ENCODE measurements at places on chromosomes 1 and 21.

DNA sequence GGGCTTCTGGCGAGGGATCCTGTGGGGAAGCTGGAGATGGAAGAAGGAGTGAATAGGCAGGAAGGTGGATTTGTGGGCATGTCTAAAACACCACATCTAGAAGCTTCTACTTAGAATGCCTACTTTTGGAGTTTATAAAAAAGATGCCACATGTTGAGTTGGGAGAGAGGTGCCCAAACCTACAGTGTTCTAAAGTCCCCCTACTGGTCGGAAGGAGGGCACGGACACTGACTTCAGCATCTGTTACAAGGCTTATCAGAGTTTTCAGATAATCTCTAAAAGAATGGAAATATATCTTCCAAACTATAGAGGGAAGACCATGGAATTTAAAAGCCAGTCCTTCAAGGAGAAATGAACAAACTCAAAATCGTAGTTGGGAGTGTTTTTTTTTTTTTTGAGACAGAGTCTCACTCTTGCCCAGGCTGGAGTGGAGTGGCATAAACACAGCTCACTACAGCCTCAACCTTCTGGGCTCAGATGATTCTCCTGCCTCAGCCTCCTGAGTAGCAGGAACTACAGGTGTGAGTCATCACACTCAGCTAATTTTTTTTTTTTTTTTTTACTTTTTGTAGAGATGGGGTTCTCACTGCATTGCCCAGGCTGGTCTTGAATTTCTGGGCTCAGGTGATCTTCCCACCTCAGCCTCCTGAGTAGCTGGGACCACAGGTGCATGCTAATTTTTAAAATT is 14.8 kb downstream of the IBA57 start:
- DNase-seq = no peak

DNA sequence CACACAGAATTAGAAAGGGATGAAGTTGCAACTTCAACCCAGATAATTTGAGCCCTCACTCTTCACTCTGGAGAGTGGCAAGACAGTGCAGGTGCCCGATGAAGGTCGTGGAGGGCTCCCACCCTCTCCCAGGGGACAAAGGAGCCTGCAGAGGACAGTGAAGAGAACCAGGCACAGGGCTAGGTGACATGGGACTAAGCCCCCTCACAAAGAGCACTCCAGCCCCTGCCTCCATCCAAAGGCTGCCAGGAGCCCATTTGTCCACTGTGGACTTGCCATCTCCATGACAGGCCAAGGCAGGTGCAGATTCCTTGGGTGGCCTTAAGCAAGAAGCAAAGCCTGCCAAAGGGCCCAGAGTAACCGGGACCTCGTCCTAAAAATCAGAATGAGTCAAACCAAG is 15.1 kb downstream of the ERRFI1 start:
- DNase-seq = no peak

DNA sequence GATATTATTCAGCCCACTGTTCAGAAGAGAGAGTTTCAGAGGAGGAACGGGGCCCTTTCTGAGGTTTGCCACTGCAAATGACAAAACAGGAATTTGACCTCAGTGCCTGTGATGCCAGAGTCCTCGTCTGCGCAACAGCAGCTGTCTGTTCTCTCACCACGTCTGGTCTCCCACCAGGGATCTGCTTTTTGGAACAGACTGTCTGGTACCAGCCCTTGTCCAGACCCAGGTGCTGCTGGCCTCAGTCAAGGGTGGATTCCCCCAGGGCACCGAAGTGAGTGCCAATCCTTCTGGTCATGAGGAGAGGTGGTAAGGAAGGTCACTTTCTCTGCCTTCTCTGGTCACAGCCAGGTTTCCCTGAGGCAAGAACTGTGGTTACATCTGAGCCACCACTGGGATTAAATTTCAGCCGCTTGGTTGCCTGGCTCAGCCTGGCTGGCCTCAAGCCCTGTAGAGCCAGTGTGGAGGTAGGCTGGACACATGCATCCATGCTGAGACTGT is 2.3 kb upstream of the BCAN start:
- no peak for DNase-seq

DNA sequence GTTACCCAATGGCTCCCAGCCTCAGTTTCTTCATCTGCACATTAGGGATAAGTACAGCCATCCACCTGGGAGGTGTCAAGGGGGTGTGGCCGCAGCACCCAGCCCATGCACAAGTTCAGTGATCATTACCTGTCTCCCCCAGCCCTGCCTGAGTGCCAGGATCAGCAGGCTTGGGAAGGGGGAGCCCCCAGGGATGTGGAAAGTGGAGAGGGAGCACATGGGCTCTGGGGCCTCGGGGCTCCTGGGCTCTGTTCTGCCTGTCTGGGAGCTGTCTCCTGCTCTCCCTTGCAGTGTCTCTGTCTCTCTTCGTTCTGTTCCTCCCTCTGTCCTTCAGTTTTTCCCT is 10.8 kb upstream of the PADI1 start:
- DNase-seq = no peak

DNA sequence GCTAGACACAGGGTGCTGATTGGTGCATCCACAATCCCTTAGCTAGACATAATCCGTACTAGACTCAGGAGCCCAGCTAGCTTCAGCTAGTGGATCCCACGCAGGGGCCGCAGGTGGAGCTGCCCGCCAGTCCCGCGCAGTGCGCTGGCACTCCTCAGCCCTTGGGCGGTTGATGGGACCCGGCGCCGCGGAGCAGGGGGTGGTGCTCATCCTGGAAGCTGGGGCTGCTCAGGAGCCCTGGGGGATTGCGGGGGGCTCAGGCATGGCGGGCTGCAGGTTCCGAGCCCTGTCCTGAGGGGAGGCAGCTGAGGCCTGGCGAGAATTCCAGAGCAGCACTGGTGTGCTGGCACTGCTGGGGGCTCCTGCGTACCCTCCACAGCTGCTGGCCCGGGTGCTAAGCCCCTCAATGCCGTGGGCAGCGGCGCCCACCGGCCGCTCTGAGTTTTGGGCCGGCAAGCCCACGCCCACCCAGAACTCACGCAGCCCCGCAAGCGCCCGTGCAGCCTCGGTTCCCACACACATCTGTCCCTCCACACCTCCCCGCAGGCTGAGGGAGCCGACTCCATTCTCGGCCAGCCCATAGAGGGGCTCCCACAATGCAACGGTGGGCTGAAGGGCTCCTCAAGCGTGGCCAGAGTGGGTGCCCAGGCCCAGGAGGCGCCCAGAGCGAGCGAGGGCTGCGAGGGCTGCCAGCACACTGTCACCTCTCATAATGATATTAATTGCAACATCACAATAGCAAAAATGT is 87.4 kb downstream of the CRB1 start:
- no peak for DNase-seq

- no peak for DNase-seq
Observed at GRCh38 chr21:30117631-30118030, 49.0 kb downstream of the CLDN17 start.

- no peak for DNase-seq
Observed at GRCh38 chr1:220730486-220730885, 17.6 kb upstream of the MTARC2 start.

GRCh38 chr1:219427403-219427802 is 185.5 kb downstream of the ZC3H11B start:
- DNase-seq = no peak

DNA sequence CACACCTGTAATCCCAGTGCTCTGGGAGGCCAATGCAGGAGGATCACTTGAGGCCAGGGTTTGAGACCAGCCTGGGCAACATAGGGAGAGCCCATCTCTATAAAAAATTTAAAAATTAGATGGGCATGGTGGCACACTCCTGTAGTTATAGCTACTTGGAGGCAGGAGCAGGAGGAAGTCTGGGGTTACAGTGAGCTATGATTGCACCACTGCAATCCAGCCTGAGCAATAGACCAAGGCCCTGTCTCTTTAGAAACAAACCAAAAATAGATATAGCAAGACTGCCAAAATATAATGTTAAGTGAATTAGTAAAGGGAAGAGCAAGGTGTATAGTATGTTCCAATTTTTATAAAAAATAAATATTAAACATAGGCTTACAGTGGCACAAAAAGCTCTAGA is 28.8 kb downstream of the PLEKHO1 start:
- DNase-seq = no peak

DNA sequence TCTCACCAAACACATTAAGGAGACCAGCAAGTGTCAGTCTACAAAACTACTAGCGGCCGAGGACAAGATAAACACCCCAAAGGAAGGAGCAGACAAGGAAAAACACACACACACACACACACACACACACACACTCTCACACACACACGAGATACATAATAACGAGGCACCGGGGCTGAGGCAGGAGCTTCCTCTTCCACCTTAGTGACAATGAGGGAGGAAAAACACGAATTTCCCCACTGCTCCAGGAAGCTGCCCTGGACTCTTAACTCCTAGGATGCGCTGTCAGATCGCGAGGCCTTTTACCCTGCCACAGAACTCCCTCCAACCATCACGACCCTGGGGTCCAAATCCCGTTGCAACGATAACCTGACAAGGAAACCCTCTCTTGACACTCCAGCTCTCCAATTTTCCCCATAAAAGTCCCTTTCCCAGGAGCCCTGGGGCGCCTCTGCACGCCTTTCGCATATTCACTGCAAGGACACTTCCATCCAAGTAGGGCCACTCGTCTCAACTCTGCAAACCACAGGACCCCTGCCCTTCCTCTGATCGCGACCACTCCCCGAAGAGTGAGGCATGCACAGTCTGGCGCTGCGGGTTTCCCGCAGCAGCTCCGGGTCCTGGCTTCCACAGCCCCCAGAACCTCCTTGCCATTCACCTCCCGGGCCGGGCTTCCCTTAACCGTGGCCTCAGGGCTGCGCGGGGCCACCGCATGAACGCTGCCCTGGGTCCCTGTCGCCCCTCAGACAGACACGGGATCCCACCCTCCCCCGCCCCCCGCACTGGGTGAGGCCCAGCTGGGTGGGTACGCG is 581 bp downstream of the ETV3 start:
- DNase-seq = no peak

DNA sequence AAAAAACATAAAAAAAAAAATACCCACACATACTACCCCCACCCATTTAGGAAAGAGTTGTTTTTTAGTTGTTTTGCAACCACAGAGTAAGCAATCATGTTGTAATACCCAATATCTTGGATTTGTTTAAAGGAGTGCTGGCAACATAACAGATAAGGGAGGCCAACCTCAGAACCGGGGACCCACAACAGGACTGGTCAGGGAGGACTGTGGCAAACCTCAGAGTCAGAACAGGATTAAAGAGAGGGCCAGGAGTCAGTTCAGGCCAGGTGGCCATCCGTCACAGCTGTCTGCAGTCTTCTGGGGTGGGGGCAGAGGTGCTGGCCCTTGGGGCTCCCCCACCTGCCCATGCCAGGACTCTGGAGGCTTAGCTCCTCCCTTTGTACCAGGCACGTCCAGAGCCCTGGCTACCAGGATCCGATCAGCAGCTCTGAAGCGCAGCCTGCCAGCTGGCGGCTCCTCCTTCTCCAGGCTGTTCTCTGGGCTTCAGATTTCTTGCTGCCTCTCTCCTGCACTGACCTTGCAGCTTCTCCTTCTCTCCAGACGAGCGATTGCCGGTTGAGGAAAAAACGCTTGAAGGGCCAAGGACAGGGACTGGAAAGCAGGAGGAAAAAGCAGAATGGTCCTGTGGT is 7.9 kb downstream of the H6PD start:
- DNase-seq = no peak

GRCh38 chr1:30693366-30693765 is 30.0 kb downstream of the MATN1 start:
- no peak for DNase-seq

GRCh38 chr1:71788113-71788512 is 494.2 kb downstream of the NEGR1 start:
- DNase-seq = no peak

GRCh38 chr1:50720457-50721053 is 239.5 kb downstream of the FAF1 start:
- DNase-seq = no peak

- no peak for DNase-seq
Observed at GRCh38 chr1:23352096-23352695, 8.1 kb upstream of the HNRNPR start.

DNA sequence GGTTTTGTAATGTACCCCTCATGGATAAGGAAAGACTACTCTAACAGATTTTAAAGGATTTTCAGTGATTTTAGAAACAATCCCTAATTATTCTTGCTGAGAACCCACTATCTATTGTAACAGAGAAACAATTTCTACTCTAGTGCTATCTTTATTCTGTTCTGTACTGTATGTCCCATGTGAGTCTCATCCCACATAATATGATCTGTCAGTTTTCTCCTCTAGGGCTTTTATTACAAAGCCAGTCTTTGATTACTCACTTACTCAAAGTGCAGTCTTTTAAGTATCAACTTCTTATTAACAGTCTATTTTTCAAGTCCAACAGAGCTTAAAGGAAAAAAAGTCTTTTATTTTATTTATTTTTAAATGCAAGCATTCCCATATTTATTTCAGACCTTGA is 54.8 kb downstream of the CTH start:
- DNase-seq = no peak

- no peak for DNase-seq
Observed at GRCh38 chr1:1090424-1091343, 16.6 kb upstream of the RNF223 start.

DNA sequence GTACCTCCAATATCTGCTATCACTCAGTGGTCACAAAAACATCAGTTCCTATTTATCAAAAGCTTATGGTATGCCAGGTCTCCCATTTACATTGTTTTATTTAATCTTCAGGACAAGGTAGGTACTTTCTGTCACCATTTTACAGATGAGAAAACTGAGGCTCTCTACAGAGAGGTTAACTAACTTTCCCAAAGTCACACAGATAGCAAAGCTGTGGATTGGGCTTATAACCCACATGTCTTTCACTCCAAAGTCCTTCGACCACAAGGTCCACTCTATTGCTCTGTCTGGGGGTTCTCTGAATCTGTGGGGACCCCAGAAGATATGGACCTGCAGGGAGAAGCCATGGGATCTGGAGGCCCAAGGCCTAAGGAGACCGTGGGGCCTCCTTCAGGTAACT is 26.6 kb upstream of the EPS8L3 start:
- DNase-seq = no peak

DNA sequence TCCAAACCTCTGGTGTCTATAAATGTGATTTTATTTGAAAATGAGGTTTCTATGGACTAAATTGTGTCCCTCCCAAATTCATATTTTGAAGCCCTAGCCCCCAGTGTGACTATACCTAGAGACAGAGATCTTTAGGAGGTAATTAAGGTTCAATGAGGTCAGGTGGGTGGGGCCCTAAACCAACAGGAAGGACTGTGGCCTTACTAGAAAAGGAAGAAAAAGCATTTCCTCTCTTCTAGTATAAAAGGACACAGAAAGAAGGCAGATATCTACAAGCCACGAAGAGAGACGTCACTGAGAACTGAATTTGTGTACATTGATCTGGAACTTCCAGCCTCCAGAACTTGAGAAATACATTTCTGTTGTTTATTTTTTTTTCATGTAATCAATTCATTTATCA is 123.1 kb upstream of the RUNX1 start:
- DNase-seq = no peak

- DNase-seq = no peak
Observed at GRCh38 chr21:42190486-42190863, 28.5 kb upstream of the ABCG1 start.

- DNase-seq = no peak
Observed at GRCh38 chr1:185560760-185561159, 173.4 kb upstream of the HMCN1 start.

GRCh38 chr1:185566995-185567394 is 167.2 kb upstream of the HMCN1 start:
- DNase-seq = peak; percentile 17

DNA sequence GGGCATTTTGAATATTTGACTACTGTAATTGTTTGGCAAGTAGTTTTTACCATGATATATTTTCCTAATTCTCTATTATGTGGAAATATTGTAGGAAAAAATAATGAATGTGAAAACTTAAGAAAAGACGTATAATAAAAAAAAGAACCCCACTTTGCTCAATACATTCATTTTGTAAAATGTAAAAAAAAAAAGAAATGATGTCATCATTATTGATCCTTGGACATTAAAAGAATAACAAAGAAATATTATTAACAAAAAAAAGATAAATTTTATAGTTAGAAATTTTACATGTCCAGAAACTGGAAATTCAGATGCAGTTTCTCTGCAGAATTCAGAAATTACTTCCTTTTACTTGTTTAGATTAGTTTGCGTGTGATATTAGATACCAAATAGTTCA is 5.2 kb downstream of the GIPC2 start:
- no peak for DNase-seq

Measured in activated CD8-positive, alpha-beta memory T cell treated with anti-CD3 and anti-CD28 coated beads for 1 hour (primary cell).